Activated CD8-positive, alpha-beta memory T cell treated with anti-CD3 and anti-CD28 coated beads for 1 hour (primary cell): ENCODE measurements at places on chromosomes 7 and 10.

- no peak for DNase-seq
These were observed 128.5 kb downstream of the PTEN start for GRCh38 chr10:87991946-87992345.

- DNase-seq: no peak
These were observed 34.2 kb downstream of the DNAJC12 start for GRCh38 chr10:67803588-67804394.

DNA sequence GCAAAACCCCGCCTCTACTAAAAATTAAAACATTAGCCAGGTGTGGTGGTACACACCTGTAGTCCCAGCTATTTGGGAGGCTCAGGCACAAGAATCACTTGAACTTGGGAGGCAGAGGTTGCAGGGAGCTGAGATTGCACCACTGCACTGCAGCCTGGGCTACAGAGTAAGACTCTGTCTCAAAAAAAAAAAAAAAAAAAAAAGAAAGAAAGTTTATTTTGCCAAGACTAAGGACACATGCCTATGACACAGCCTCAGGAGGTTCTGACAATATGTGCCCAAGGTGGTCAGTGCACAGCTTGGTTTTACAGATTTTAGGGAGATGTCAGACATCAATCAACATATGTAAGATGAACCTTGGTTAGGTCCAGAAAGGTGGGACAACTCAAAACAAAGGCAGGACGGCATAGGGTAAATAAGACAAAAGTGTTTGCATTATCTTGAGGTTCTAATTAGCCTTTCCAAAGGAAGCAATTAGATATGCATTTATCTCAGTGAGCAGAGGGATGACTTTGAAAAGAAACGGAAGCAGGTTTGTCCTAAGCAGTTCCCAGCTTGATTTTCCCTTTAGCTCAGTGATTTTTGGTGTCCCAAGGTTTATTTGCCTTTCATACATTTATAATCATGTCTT is 20.7 kb upstream of the OTUD1 start:
- DNase-seq: no peak

GRCh38 chr10:1548146-1548545 is 189.2 kb downstream of the ADARB2 start:
- DNase-seq: no peak

GRCh38 chr7:124155432-124156022 is 122.7 kb upstream of the TMEM229A start:
- DNase-seq: no peak

DNA sequence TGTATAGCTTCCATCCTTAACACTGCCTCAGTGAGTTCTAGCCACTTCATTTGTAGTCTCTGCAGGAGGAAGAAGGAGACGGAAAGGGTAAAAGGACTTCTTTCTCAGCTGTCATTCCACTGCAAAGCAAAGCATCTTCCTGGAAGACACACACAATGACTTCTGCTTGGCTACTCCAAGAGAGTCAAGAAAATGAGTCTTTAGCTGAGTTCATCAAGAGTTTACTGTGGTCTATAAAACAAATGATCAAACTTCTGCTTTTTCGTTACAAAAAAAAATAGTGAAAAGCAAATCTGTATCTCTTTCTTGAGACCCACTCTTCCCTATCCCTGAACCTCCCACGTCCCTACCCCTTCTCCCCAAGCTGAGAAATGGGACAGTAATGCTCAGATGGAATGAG is 205.0 kb upstream of the AHR start:
- DNase-seq: no peak

DNA sequence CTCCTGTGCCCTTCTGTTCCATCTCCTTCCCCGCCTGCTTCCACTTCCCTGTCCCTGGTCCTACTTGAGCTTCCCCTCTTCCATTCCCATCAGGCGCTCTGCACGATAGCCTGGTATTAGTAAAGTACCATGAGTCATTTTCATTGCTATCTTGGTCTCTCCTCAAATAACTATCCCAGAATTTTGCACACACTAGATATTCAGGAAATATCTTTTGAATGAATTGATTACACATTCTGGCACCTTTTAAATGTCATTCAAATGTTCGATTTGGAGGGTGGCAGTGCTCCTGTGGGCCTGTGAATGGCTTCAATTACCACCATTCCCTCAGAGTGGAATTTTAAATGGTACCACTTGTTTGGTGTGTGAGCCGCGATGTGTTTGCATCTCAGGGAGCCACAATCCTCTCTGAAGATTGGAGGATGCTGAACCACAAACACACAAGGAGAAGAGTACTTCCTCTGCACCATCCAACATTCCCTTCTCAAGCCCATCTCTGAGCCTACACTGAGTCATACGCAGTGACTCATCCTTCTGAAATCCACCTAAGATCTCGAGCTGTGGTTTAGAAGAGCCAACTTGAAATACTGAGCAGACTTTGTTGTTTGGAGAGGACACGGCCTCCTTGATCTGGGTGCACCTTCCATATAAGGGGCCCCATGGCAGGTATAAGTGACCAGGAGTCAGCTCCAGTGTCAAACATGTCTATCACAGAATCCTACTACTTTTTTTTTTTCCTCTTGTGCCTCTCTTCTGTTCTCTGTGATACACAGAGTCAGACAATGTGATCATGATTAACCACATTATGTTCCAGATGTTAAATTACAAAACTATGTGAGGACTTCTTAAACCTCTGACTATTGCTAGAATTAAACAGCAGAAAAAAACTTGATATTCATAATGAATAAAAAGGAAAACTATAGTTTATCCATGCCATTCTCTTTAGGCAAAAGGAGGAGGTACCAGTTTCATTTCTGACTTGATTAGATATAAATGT is 81.9 kb downstream of the BMPER start:
- DNase-seq: no peak

GRCh38 chr7:115368998-115369397 is 447.1 kb downstream of the MDFIC start:
- no peak for DNase-seq

- DNase-seq: no peak
These were observed 10.5 kb upstream of the CXCL12 start for GRCh38 chr10:44395396-44395795.

GRCh38 chr10:48996329-48996728 is 56.7 kb upstream of the LRRC18 start:
- no peak for DNase-seq

- DNase-seq: no peak
These were observed 375.0 kb upstream of the FZD8 start for GRCh38 chr10:36017137-36017536.

DNA sequence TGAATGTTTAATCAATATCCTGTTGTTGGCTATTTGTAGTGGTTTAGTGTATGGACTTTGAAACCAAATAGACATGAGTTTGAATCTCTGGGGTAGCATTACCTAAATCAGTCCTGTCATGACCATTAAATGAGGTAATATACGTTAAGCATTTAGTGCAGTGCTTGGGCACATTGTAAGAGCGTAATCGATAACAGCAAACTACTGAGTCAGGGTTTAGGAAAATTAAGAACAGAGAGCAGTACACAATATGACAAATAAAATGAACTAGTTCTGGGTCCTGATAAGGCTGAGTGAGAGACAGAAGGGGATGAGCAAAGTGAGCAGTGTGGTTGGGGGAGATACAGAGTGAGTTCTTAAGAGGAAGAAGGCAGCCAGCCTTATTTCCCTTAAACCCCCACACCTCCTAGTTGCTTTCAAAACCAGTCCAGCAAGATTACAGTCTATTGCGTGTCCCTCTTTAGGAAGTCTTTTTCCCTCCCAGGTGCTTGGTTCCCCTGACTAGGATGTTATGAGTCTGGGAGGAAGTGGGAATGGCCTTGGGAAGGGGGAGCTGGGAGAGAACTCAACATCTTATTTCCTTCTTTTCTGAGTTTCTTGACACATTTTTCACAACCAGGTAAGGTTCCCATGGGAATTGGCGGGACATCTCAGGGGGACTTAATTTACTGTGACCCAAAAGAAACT is 171.0 kb downstream of the SND1 start:
- no peak for DNase-seq

DNA sequence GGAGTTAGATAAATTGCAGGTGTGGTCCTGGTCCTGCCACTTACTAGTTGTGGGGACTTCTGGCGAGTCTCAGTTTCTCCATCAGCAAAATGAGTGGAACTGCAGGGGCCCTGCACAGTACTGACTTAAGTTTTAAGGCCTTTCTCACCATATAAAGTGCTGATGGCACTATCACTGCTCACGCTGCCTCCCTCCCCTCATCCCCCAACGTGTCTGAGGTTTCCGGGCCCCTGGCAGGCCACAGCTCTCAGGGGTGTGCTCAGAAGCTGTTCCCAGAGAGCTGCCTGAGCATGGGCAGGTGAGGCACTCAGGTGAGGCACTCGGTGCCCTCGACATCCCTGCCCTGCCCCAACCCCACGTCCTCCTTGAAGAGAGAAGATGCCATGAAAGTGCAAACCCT is 74.2 kb downstream of the VOPP1 start:
- peak; percentile 27 for DNase-seq

- DNase-seq: no peak
These were observed 76.2 kb downstream of the AHR start for GRCh38 chr7:17374654-17375053.

- DNase-seq: no peak
These were observed 73.2 kb downstream of the NKX6-2 start for GRCh38 chr10:132712743-132713142.

- no peak for DNase-seq
These were observed 86.2 kb downstream of the AOAH start for GRCh38 chr7:36638140-36638539.

- peak; percentile 70 for DNase-seq
These were observed at the start of gene ELAPOR2 for GRCh38 chr7:87059525-87060287. Gene ELAPOR2, minus strand, starts transcription at chr7:87059654. Its CDS starts 141 bp downstream, at chr7:87059513.

DNA sequence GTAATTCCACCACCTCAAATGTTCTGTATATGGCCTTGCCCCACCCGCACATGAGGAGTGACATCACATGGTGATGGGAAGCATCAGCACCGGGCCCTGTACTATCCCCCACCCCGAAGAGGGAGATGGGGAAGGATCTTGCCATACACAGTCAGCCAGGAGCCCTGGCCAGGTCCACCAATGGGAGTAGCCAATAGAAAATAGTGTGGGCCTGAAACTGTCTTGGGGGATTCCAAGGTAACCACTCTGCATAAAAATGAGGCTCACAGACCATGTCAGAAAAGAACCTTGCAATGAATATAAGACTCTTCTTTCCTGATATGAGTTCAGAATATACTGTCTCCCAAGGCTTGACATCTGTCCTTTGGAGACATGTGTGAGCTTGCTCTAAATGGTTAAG is 51.1 kb downstream of the ADRB1 start:
- no peak for DNase-seq

DNA sequence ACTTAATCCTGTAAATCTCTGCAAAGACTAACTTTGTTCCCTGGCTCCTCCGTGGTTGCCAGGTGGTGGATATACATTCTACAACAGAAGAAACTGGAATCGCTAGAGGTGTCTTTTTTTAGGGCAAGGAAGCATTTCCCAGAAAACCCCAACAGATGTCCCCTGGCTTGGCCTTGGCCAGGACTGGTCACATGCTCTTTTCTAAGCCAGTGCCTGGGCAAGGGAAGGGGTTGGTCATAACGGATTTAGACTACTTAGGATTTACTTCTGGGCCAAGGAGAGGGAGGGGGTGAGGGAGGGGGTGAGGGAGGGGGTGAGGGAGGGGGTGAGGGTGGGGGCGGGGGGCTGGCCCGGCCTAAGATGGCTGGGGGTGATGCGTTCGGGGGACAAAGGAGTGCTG is 105.7 kb downstream of the SNX10 start:
- no peak for DNase-seq

DNA sequence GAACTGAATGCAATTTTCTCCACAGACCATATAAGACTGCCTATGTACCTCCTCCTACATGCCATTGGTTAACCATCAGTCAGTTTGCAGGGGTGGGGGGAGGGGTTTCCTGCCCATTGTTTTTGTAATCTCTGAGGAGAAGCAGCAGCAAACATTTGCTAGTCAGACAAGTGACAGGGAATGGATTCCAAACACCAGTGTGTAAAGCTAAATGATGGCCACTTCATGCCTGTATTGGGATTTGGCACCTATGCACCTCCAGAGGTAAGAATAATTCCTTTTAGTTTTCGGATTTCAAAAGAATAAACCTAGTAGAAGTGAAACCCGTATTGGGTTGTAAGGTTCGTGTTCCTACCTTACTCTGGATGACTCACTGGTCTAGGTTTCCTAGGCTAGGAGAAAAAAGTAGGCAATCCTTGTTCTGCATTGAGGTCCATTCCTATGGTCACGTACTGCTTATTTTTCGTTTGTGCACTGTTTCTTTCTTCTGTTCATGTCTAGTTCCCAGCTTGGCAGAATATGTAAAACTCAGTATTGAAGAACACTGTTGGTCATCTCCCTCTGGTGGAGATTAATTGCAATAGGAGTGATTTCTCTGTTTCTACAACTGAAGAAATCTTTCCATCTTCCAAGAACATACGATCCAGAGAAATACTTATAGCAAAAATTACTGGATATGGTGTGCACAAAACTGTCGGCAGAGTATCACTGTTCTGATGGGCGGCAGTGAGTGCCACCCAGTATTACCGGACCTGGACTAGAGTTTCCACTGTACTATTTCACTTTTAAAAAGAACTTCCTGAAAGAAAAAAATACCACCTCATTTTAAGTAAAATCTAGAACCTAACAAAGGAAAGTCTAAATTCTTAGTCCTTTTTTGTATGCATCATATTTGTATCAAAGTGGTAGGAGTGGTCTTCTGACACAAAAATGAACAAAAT is at the start of gene AKR1C3:
AKR1C3 (plus strand) TSS at position 150 of the 941 bp plus-strand sequence; CDS start at position 181, 31 bp downstream.
- no peak for DNase-seq

DNA sequence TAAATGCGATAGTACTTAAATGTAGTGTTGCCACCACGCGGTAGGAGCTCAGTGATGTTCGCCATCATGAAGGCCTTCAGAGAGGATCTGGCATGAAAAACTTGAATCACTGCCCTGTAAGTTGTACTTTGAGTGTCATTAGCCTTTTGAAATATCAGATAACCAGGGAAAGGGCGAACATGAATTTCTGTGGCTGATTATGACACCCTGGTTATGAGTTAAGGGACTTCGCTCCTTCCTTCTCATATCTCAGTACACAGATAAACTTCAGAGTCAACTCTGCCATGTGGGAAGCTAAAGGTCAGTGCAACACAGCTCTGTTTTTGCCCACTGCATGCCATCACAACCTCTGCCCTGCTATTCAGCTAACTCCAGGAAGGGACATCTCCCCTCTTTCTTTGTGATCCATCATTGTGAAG is 8.9 kb upstream of the ACSL5 start:
- DNase-seq: no peak

GRCh38 chr7:130923930-130924329 is 189.9 kb upstream of the KLF14 start:
- no peak for DNase-seq

- no peak for DNase-seq
These were observed 1.9 kb downstream of the EXOC6 start for GRCh38 chr10:92850185-92850584.

- no peak for DNase-seq
These were observed 121.5 kb downstream of the POLR1F start for GRCh38 chr7:19587291-19587690.
